ENCODE measurements at places on chromosomes 3 and 15.

GRCh38 chr3:111338059-111338698, 203.8 kb upstream of the CD96 start:
- no peak for DNase-seq

GRCh38 chr3:42780398-42780797, 7.3 kb upstream of the CCDC13 start:
- DNase-seq: no peak

DNA sequence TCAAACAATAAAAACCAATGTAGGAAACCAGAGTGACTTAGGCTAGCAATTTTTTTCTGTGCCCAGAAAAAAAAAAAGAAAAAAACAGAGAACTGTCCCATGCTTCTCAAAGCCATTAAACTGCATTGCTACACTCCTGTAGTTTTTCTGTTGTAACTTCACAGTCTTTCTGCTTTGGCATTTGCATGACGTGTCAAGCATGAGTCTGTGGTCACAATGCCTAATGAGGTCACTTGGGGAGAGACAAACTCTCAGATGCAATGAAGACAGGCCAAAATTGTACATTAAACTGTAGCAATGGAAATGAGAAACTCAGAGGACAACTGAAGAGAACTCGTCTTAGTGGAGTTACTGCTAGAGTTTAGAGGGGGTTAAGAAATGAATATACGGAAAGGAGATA, 30.8 kb downstream of the CCDC80 start:
- DNase-seq: no peak

DNA sequence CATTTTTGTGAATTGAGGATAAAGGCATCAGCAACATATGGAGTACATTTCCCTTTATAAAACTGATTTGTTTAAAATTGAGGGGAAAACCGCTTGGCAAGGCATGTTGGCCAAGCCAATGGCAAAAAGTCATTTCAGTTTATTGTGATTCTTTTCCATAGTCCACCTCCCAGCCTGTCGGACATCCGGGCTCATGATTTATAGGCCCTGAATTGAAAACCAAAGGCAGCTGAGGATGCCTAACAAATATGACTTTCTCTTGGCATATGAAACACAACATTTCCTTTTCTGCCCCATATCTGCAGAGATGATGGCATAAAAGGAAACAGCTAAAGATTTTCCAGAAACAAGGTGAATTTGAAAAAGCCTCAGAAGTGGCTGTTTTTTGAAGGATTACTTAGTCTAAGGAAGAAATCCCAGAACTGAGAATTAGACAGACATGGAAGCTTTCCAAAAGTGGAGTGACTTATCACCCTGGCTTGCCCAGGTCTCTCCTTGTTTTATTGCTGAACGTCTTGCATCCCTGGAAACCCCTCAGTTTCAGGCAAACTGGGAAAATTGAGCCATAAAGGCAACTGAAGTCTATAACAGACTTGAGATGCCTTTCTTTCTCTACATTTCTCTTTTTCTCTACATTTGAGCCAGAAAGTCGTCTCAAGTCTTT, 74.0 kb downstream of the COL8A1 start:
- no peak for DNase-seq

DNA sequence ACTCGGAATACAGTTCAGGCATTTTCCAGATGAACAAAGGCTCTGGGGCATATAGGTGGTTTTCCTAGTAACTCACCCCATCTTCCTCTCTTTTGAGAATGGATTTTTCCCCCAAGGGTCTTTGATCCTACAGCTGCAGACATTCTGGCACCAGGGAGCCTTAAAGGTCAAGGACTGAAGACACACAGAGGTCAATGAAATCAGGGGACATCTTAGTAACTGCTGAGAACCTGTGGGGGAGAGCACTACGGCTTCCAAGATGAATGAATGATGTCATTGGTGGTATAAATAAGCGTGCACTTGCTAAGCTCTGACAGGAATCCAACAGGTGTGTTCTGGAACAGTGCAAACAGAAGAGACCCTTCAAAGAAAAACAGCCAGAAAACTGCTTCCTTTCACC, 36.3 kb downstream of the TMEM212 start:
- DNase-seq: no peak

DNA sequence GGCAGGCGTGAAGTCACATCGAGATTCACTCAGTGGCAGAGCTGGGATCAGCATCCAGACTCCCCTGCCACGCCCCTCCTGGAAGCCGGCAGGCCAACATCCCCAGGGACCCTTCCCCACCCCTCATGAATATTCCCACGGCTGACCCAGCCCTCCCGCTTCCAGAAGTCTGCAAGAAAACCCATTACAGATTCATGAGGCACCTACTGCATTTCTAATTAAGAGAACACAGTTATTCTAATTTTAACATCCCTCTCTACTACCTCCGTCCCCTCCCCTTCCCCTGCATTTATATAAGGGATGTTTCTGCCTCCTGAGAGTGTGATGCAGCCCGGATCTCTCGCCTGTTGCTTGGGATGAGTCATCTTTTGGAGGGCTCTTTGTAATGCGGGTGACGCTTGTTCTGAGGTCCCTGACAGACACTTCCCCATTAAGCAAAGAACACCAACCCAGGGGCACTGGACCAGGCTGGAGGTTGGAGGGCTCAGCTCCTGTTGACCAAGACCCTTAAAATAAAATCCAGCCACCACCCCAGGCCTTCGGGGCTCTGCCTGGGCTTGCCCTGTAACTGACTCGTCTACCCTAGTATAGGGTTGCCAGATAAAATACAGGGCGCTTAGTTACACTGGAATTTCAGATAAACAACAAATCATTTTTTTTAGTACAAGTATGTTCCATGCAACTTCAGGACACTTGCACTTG, 118.7 kb downstream of the NUP210 start:
- DNase-seq: no peak

GRCh38 chr3:104514776-104515175, 851.9 kb upstream of the ALCAM start:
- DNase-seq: no peak

GRCh38 chr15:78988361-78988911, 43.6 kb upstream of the CTSH start:
- no peak for DNase-seq

Measured in activated CD8-positive, alpha-beta memory T cell treated with anti-CD3 and anti-CD28 coated beads for 4 hours (primary cell).